NCI-H2081 treated with DMSO at 0.1 percent for 48 hours (cell line): ENCODE measurements at places on chromosomes 2 and 18.

DNA sequence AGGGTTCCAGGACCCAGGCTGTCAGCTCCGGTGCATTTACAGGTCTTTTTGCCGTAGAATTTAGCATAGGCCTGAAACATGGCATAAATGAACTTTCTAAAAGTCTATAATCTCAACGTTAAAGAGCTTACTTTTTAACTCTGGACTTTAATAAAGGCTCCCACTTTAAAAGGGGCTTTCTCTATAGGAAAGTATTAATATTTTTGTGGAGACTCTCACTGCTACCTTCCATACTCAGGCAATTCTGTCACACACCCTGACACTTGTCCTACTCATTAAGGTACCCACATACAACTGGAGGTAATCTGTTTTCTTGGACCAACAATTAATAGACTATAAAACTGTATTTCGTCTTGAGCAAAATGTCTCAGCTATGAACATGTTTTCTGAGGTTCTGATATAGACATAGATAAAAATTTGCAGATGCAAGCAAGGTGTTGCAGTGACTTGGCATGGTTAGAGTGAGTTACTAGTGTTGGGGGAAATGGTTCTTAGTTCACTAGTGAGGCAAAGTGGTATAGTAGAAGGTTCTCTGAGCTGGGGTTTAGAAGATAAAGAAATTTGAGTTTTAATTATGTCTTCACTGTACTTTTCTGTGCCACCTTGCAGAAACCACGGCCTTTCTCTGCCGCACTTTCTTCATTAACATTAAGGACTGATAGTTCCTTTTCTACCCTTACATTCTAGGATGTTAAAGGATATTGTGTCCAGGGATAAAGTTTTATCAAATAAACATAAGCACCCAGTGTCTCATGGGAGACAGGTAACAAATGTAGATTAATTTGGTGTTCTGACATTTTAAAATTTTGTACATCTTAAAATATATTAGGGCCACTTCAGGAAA lies 10.8 kb upstream of the NR4A2 start:
- no peak for DNase-seq

DNA sequence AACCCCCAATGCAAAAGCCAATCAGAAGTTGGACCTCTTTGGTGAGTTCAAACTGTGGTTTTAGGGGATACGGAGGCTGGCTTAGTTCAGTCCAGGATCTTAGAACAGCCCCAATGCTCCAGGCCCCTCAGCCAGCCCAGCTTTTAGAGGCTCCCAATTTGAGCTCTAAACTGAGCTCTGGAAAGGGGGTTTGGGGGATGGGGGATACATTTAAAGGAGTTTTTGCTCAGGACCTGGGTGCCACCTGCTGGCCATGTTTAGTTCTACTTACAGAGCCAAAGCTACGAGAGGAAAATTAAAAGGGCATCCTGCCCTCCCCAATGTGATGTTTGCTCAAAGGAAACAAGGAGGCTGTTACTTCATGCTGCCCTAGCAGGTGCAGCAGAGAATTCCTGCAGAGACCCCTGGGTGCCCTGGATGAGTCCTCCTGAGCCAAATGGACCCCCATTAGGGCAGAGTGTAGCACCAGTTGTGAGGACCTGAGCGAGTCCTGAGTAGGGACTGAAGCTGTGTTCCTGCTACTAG lies 15.9 kb upstream of the TMEM214 start:
- peak; percentile 19 for DNase-seq

- no peak for DNase-seq
Measured at GRCh38 chr2:182117196-182117595, 131.5 kb downstream of the PPP1R1C start.

DNA sequence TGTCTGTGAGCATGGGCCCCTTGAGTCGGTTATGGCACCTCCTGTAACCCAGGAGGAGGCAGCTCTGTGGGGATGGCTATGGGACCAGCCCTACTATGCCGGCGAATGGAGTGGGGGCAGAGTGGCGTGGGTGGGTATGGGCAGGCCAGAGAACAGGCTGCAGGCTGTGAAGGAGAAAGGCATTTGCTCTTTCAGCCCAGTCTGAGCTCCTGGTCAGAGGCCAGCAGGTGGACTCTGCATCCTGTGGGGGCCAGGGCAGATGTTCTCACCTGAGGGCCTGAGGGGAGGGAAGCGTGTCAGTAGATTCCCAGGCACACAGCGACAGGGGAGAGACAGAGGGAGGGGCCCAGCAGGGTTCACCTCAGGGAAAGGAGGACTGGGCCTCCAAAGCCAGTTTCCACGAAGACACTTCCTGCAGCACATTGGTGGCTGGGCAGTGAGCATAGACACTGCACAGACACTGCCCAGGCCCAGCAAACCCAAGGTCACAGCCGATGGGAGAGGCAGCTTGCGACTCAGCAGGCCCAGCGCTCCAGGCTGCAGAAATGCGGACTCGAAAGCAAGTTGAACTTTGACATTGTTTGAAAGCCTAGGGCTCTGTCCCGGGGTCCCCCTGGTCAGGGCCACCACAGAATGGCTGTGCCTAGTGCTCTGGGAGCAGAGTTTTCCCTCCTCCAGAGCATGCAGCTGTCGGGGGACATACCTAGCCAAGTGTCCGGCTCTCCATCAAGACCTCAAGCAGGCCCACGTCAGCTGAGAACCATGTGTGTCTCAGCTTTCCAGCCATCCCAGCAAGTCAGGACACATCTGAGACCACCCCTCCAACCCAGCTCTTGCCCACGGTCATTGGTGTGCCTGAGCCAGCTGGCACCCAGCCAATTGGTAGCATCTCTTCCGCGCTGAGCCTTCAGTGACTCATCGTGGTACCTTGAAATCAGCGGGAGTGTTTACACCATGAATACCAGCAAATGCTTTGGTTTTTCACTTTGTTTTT lies 53.8 kb downstream of the TGOLN2 start:
- no peak for DNase-seq

- DNase-seq = no peak
Measured at GRCh38 chr2:207341804-207342203, 176.1 kb upstream of the KLF7 start.

- no peak for DNase-seq
Measured at GRCh38 chr2:174836995-174837390, 72.7 kb upstream of the CHRNA1 start.

DNA sequence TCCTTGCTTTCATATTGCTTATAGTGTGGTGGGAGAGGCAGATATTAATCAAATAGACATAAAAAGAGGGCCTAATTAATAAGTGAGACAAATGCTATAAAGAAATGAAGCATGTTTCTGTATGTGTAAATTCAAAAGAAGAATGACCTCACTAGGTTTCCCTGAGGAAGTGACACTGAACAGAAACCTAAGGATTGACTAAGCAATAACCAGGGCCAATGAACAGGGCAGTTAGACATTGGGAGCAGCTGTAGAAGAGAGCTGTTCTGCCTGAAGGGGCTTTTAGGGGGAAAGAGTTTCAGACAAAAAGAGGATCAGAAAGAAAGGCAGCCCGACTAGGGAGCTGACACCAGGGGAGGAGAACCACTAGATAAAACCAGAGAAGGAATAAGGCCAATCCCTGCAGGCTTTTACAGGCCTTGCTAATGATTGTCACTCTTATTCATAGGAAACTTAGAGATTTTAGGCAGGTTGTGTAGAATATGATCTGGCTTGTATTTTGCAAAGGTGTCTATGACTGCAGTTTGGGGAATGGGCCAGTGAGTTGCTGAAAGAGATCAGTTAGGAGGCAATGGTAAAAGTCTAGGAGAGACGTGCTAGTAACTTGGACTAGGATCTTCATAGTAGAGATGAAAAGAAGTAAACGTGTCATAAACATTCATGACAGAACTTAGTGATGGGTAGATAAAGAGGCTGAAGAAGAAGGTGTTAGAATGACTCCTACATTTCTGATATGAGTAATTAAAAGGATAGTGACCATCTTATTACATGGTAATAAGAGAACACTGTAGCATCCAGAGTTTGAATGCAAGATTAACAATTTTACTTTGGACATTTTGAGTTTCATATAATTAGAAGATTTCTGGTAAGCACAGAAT lies 26.8 kb upstream of the NABP1 start:
- no peak for DNase-seq

GRCh38 chr2:237148624-237149023 lies 62.9 kb downstream of the COPS8 start:
- DNase-seq = no peak

DNA sequence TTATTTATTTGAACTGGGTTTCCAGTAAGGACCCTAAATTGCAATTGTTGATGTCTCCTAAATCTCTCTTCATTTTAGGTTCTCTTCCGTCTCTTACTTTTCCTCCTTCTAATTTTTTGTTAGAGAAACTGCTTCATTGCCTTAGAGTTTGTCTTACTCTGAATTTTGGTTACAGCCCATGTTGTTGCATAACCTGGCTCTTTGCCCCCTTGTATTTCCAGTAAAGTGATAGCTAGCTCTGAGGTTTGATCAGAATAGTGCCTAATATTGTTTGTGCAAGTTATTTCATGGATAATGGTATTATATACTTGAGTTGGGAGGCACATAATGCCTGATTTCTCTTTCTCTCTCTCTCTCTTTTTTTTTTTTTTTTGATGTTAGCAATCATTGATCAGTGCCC lies 71.8 kb downstream of the MGAT5 start:
- no peak for DNase-seq

GRCh38 chr2:181158427-181158826 lies 178.0 kb downstream of the UBE2E3 start:
- DNase-seq = no peak

DNA sequence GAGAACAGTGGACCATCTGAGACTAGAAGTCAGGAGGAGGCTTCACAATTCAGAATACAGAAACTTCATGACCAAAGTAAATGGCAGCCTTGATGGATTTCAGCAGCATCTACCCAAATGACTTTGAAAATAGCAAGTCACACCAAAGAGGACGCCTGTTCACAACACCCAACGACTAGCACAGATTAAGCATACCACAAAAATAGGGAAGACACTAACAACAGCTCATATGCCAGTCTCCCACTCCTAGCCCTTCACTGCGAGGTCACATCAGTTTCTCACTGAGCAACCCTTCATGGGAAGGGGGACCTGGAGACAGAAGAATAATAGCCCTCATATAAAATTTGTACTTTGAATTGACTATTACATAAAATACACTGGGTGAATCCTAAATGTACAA lies 228.4 kb upstream of the SLC39A10 start:
- DNase-seq = no peak

- no peak for DNase-seq
Measured at GRCh38 chr2:149329489-149330126, 779 bp upstream of the LYPD6 start.

- DNase-seq = no peak
Measured at GRCh38 chr2:241344925-241345651, 11.0 kb upstream of the FARP2 start.

DNA sequence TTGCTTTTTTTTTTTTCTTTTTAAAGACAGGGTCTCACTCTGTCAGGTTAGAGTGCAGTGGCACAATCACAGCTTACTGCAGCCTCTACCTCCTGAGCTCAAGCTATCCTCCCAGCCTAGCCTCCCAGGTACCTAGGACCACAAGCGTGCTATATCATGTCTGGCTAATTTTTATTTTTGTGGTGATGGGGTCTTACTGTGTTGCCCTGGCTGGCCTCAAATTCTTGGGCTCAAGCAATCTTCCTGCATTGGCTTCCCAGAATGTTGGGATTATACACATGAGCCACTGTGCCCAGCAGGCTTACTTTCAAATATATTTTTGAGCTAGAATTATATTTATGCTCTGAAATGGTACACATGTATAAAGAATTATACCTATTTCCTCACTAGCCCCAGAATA lies 53.4 kb upstream of the GAREM2 start:
- DNase-seq = no peak

GRCh38 chr2:160379399-160379798 lies 114.2 kb downstream of the RBMS1 start:
- DNase-seq = no peak

DNA sequence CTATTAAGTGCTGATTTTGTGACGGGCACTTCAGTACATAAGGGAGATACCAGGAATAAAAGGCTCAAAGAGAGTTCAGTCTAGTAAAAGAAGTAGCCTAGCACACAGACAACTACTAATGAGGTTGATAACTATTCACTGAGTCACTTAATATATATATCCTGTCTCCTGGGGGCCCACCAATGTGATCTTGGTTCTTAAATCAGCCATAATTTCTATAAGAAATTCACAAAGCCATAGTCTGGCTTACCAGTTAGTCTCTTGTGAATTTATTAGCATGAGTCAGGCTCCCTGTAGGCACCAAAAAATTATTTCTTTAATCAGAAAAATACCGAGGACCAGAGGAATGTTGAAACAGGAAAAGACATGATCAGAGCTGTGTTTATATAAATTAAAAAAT lies 10.4 kb downstream of the KCNE4 start:
- no peak for DNase-seq

DNA sequence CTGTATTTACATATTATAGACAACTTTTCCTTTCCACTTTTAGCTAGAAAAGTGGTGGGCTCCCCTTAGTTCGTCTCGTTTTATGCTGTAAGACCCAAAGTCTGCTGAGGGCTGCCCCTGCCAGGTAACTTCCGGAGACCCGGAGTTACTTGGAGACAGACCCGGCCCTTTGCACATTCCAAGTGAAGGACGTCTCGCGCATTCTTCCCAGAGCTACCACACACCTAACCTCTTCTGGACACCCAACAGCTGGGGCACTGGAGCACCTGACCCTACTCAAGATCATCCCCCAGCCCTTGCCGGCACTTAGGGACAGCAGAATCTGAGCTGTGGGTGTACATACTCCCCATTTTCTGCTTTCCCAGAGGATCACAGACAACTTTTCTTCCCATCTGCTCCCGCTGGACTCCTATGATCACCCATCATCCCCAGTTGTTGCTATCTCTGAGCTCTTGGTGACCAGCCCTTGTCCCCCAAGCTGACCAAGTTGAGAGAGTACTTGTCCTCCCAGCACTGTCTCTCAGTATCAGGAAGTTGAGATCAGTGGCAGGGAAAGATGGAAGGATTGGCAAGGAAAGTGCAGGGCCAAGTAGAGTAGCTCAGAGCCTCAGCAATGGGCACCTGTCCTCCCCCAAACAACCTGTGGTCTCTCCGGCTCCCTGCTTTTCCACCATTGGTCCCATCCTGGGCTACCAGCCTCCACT lies 8.4 kb upstream of the SATB2 start:
- DNase-seq = no peak

- DNase-seq = no peak
Measured at GRCh38 chr2:162591403-162592083, 247.0 kb downstream of the KCNH7 start.

DNA sequence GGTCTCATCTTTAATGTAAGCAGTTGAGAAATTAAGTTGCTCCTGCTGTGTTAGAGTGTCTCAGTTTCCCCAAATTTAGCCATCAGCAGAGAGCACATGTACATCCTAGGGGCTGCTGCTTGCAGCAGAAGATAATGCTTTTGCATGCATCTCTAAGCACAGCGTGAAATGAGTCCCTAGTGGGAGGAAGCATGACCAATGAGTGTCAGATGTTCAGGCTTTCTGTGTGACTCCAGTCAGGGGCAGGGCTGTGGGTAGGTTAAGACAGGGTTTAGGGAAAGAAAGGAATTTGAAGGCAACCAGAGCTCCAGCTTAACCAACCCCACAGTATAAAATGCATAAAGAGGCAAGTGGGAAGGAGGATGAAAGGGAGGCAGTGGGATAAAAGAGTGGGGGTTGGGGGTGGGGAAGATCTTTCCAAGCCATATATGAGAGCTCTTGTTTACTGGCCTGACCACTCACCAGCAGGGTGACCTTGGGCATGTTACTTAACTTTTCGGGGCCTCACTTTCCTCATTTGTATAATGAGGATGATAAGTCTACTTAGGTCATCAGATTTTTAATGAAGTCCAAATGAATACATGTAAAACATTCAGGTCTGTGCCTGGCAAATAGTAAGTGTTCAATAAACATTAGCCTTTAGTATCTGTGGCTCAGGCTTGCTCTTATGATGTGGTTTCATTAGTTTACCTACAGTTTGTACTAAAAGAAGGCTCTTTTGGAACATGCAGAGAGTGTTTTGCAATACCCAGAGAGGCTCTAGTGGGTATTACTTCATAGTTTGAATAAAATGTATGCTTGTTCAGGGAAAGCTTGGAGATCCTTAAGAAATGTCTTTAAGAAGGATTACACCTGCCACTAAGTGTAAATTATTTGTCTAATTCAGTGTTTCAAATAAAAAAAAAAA lies 42.7 kb upstream of the PELI1 start:
- DNase-seq = no peak
